ENCODE measurements at places on chromosomes 11 and 22. TPM values are rescaled to one million over a fixed set of nuclear protein-coding genes. Genes with fewer than 3 reads are reported as not detected.

The LPXN gene
- total RNA-seq: 6.3 TPM

The ACR gene
- total RNA-seq: not detected

The BRSK2 gene
- 50.6 TPM for total RNA-seq

The MUC2 gene
- total RNA-seq: not detected

The NAALADL1 gene
- 22.0 TPM for total RNA-seq

The MRGPRX4 gene
- total RNA-seq: not detected

The PARVA gene
- total RNA-seq: 35.6 TPM

The OR5L2 gene
- total RNA-seq: not detected

The VWA5A gene
- total RNA-seq: 23.7 TPM

The B4GALNT4 gene
- 71.6 TPM for total RNA-seq

The DAGLA gene
- 4.5 TPM for total RNA-seq

The NXPE1 gene
- total RNA-seq: not detected

The KCTD14 gene
- 2.7 TPM for total RNA-seq

The PRG3 gene
- total RNA-seq: not detected

The XKR3 gene
- total RNA-seq: not detected

The LYVE1 gene
- total RNA-seq: 17.8 TPM

The PHF21B gene
- 13.1 TPM for total RNA-seq

The OOSP4B gene
- total RNA-seq: not detected

The GTSE1 gene
- 5.7 TPM for total RNA-seq

The HYLS1 gene
- total RNA-seq: 5.3 TPM

The XRRA1 gene
- total RNA-seq: 19.9 TPM

The ADM2 gene
- 1.5 TPM for total RNA-seq
